ENCODE measurements at places on chromosomes 3 and 15. TPM values are rescaled to one million over a fixed set of nuclear protein-coding genes. Genes with fewer than 3 reads are reported as not detected.

GRCh38 chr3:61323094-61323493 is 71.8 kb upstream of the FHIT start:
- H3K4me1 ChIP-seq, result no peaks in the 10 kb centered on the region
- H3K27ac ChIP-seq, result no peak overlapping the region
- no peaks in the 10 kb centered on the region for H3K36me3 ChIP-seq
- H3K4me3 ChIP-seq, result no peak overlapping the region
- H3K27me3 ChIP-seq, result no peaks in the 10 kb centered on the region

GRCh38 chr15:81105545-81105944 is 28.5 kb upstream of the CFAP161 start:
- no peaks in the 10 kb centered on the region for H3K27me3 ChIP-seq
- no peaks in the 10 kb centered on the region for H3K36me3 ChIP-seq
- no peaks in the 10 kb centered on the region for H3K4me1 ChIP-seq
- H3K4me3 ChIP-seq, result no peak overlapping the region
- no peak for DNase-seq

DNA sequence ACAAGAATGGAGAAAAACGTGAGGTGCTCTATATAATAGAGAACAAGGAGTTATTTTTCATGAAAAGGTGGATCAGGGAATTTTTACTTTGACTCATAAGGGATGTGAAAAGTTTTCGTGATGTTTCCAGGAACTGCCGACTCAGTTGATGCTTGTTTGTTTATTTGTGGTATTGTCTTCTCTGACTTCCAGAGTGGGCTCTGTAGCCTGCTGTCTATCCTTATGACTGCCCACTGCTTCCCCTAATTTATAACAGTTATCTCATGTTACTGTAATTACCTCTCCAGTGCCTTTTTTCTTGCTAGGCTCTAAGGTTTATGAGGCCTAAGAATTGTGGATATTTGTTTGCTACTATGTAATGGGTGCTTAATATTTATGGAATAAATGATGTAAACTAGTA is 12.3 kb downstream of the ARL13B start:
- no peak for DNase-seq
- H3K4me1 ChIP-seq, result no peaks in the 10 kb centered on the region
- H3K27me3 ChIP-seq, result no peaks in the 10 kb centered on the region
- no peaks in the 10 kb centered on the region for H3K36me3 ChIP-seq
- no peak overlapping the region for H3K4me3 ChIP-seq

- no peaks in the 10 kb centered on the region for H3K4me1 ChIP-seq
- no peak for DNase-seq
- no peaks in the 10 kb centered on the region for H3K36me3 ChIP-seq
Observed at GRCh38 chr15:74552773-74553441, 11.9 kb downstream of the ARID3B start.

CCDC9B gene
- 32.6 TPM for total RNA-seq
